Lower lobe of right lung (tissue), 2 donors: ENCODE measurements at places on chromosomes 13 and 19.
A peak's percentile ranks its signal among the peaks of the same experiment; 100 is the strongest.

DNA sequence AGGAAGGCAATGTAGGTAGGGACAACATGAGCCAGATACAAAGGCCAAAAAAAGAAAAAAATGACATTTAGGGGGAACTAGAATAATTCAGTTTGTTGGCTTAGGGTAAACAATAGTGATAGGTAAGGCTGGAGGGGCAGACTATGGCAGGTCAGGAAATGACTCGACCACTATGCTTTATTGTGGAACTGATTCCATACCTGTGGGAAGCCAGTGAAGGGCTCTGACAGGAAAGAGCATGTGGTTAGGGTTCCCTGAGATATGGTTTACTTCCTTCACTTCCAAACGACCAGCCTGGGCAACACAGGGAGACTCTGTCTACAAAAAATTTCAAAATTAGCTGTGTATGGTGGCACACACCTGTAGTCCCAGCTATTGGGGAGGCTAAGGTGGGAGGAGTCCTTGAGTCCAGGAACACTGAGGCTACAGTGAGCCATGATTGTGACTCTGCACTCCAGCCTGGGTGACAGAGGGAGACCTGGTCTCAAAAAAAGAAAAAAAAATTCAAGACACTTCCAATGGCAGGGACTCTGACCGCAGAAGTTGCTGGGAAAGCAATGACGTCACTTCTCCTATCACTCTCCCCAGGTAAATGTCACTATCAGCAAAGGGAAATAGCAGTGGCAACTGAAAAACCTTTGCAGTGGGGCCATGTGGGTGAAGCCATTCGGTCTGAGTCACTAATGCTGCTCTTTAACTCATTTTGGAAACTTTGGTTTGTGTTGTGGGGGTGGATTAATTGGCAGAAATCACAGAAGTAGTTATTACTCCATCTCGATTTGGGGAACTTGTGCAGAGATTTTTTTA is 192.8 kb upstream of the TSC22D1 start:
- DNase-seq, result no peak

- DNase-seq, result no peak
Observed at GRCh38 chr13:26075498-26075897, 23.7 kb upstream of the SHISA2 start.

DNA sequence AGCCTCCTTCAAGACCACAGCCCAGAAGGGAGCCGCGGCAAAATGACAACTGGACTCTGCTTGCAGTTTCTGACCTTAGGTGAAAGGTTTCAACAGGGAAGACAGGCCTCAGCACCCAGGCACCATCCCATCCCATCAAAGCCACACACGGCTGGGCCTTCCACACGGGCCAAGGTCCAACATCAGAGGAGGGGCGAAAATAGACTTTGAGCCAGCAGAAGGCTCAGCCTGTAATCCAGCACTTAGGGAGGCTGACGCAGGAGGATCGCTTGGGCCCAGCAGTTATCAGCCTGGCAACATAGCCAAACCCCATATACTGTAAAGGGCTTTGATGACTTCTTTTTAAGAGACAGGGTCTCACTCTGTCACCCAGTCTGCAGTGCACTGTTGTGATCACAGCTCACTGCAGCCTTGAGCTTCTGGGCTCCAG is 26.8 kb upstream of the TINCR start:
- DNase-seq, result no peak

DNA sequence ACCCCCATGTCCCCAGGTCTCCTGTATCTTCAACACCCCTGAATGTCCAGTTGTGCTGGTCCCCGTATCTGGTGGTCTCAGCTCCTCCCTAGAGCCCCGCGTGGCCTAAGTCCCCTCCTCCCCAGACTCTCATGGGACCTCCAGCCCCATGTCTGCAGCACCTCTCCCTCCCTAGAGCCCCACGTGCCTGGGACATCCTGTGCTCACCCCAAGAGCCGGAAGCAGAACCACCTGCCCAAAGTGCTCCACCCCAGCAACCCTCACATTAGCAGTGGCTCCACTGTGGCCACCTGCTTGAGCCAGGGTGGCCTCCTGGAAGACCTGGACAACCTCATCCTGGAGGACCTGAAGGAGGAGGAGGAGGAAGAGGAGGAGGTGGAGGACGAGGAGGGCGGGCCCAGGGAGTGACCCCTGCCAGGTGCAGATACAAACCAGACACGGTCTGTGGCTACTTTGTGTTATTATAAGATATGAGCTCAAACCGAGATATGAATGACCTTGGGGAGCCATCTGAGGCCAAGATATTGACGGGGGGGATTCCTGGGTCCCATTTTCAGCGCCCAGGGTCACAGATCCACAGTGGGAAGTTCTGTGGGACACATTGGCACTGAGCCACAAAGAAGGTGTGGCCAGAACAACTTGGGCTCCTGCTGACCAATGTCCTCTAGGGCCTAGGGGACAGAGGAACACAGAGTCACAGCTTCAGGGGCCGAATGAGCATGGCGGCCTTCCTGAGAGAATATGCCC is 6.0 kb downstream of the SHFL start:
- no peak for DNase-seq

DNA sequence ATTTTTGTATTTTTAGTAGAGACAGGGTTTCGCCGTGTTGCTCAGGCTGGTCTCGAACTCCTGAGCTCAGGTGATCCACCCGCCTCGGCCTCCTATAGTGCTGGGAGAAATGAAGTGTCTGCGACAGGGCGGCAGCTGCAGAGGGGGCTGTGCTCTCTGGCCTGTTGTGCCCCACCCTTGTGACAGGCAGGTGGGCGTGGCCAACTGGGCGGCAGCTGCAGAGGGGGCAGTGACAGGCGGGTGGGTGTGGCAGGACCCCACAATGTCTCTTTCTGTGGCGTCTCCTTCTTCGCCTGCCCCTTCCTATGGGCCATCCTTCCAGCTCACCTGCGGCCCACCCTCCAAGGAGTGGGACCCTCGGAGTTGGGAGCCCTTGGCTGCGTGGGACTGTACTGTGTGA is 11.8 kb downstream of the STK11 start:
- no peak for DNase-seq

- DNase-seq, result peak; percentile 87
Observed at GRCh38 chr13:44218501-44219240, 155.0 kb upstream of the SERP2 start.

- no peak for DNase-seq
Observed at GRCh38 chr19:57123882-57124281, 4.1 kb downstream of the USP29 start.

DNA sequence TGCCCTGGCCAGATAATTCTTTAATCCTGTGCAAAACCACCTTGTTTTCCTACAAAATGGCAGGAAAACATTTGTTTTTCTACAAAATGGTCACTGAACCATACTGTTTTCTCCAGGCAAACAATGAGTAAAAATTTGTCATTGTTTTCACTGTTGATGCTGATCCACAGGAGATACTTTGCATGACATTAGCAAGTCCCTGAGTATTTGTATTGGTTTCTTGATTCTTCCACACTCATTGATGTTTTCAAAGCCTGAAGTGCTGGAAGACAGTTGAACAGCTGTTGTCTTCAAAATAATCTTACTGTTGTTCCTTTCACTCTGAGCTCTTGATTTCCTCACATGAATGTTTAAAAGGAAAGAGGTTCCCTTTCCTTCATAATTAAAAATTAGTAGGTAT is 123.1 kb upstream of the HTR2A start:
- no peak for DNase-seq

GRCh38 chr13:68816715-68817114 is 1290.9 kb upstream of the ATXN8OS start:
- no peak for DNase-seq

- DNase-seq, result no peak
Observed at GRCh38 chr19:46970815-46971214, 48.8 kb upstream of the NPAS1 start.

GRCh38 chr13:103246581-103247200 is 180.5 kb upstream of the SLC10A2 start:
- DNase-seq, result no peak

DNA sequence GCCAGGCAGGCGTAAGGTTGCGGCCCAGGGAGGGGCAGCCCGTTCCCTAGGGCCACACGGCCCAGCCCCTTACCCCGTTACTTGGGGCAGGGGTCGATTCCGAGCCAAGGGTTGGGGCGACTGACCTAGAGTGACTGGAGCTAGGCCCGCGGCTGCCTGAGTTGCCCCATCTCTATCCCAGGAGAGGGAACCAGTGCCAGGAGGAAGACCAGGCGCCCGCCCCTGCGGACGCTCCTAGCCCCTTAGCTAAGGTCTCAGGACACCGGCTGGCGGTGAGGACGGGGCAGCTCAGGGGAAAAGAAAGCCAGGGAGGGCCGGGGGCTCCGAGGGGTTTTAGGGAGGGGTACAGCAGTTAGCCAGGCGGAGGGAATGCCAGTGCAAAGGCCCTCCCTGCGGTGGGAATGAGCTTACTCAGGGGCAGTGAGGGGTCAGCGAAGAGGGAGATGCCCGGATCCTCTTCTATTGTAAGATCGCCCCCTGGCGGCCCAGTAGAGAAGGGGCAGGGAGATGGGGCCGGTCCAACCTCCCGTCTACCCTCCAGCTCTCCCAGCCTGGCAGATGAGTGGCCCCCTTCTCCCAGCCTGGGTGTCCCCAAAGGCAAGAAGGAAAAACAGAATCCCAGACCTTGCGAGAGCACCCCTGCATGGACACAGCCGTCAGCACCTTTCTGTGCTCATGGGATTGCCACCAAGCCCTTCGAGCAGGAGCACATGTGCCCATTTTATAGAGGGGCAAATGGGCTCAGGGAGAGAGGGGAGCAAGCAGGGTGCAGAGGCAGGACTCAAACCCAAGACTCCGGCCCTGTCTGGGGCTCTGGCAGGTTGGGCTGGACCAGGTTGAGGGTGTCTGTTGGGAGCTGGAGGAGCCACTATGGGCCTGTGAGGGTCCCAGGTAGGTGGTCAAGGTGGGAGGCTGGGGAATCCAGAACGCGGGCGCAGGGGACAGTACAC is 16.3 kb downstream of the CILP2 start:
- DNase-seq, result peak; percentile 74

GRCh38 chr19:12187625-12188024 is 24.7 kb downstream of the ZNF136 start:
- DNase-seq, result no peak

- DNase-seq, result no peak
Observed at GRCh38 chr13:20141238-20142022, 19.4 kb downstream of the GJA3 start.
